ENCODE measurements at places on chromosomes 3 and 15.

DNA sequence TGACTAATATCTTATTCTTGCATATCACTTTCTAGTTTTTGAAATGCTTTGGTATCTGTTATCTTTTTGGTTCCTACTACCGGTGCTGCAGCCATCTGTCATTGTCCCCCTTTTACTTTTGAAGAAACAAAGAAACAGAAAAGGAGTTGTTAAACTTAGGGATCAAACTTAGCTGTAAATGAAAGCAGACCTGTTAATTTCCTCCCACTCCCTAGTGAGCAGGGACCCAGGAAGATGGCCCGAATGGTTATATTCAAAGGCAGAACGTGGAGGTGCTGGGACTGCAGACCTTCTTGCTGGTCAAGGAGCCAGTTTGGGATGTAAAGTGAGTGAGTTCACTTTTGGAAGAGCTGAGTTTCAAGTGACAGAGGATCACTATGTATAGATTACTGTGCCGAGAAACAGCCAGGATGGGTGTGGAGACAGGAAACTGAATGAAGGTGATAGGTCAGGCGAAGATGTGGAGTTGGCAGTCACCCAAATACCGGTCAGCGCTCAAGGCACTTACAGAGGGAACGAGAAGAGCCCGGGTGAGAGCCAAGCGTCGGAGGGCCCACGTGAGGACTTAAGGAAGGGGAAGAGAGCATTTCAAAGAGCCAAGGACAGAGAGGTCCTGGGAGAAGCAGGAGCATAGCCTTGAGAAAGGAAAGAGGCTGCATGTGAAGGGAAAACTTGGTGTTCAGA is 20.1 kb downstream of the KBTBD8 start:
- DNase-seq = no peak

- DNase-seq = no peak
These were observed 121.1 kb downstream of the SEC22A start for GRCh38 chr3:123322866-123323265.

GRCh38 chr3:31522152-31522551 is 10.6 kb upstream of the STT3B start:
- no peak for DNase-seq

GRCh38 chr3:46926871-46927717 is 49.5 kb downstream of the CCDC12 start:
- DNase-seq = no peak

DNA sequence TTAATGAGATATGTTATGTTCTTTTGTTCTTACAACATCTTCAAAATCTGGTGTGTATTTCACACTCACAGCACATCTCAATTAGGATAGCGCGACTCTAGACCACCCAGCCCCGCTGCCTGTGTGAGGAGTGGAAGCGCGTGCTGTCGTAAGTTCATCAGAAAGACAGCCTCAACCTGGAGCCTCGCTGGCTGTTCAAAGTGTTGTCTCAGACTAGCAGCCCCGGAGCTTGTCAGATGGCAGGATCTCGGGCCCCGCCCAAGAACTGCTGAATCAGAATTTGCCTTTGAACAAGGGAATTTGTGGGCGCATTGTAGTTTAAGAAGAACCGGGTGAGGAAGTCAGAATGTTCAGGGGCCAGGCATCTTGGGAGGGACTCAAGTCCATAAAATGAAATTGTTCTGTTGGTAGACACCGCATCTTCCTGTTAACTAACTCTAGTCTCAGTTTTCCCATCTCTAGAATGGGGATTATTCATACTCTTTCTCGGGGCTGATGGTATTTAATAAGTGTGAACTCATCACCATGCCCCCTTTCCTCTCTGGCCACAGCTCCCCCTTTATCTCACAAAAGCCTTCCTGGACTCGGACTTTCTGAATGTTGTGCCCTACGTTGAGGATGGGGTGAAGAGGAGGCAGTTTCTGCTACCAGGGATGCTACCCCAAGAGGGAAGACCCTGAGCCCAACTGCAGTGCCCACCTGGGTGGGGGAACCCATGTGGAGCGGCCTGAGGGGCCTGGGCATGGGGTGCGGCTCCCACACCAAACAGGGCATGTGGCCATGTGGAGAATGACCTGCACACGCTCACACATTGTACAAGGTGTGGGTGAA is 40.4 kb downstream of the BHLHE40 start:
- peak; percentile 60 for DNase-seq

DNA sequence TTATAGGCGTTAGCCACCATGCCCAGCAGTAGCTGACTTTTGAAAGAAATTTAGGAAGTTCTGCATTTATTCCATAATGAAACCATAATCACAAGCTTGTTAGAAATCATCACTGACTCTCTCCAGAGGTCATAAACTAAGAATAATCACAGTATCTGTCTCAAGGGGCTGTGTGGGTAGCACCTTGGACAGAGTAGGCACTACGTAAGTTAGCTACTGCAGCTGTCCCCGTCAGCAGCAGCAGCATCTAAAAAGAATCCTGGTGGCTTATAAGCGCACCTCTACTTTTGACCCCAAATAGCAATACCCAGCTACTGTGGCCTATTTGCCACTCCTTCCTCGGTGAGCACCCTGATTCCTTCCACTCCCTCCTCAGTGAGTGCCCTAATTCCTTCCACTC is 57.8 kb upstream of the RPL35A start:
- no peak for DNase-seq

- DNase-seq = no peak
These were observed 65.9 kb upstream of the IGSF10 start for GRCh38 chr3:151526757-151527156.

- DNase-seq = no peak
These were observed 27.7 kb downstream of the CCDC54 start for GRCh38 chr3:107404727-107405469.

GRCh38 chr3:140375002-140375401 is 302.9 kb upstream of the TRIM42 start:
- DNase-seq = no peak

GRCh38 chr3:73215281-73215680 is 153.8 kb downstream of the EBLN2 start:
- no peak for DNase-seq

DNA sequence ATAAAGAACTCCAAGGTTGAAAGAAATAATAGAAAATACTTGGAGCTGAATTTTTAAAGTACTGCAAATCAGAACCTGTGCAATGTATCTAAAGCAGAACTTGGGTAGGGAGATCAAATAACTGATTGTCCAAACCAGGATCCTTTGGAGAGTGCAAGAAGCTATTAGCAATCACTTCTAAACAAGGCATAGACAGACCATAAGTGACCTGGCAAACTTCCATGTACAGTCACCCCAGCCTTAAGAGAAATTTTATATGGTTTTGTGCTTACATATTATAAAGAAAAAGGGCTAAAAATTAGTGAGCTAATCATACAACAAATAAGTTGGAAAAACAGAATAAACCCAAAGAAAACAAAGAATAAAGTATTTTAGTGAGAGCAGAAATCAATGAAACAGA is 35.2 kb downstream of the ETV5 start:
- DNase-seq = no peak

DNA sequence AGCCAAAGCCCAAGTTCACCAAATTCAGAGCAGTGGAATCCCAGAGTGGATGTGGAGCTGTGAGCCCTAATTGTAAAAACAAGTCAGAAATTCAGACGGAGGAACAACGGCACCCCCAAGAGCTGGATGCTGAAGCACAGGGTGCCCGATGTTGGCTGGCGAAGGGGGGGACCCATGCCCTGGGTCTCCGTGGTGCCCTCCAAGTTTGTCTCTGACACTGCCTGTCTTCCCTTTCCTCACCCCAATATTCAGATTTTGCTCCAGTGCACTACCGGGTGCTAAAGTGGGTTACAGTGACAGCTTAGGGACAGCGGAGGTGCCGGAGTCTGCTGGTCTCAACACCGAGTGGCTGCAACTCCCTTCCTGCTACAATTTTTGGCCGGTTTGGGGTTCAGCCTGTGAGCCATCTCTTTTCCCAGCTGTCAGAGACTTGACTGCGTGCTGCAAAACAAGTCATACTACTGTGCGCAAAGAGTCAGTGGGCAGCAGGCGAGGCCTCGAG is 6.6 kb downstream of the GRIP2 start:
- no peak for DNase-seq

DNA sequence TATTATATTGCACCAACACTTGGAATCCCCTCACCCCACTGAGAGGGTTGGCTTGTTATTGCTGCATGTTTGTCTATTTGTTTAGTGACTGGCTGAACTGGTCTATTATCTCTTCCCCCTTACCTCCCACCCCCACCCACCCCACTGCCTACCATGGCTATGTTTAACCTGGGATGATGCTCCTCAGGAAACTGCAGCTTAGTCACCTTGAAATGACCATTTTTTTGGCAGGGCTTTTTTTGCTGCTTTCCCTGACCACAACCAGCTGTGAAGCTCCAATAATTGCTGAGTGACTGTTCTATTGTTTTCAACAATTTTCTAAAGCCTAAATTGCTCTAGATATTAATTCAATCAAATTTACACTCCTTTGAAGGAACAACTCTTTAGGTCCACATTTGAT is 137.9 kb upstream of the CADM2 start:
- no peak for DNase-seq

DNA sequence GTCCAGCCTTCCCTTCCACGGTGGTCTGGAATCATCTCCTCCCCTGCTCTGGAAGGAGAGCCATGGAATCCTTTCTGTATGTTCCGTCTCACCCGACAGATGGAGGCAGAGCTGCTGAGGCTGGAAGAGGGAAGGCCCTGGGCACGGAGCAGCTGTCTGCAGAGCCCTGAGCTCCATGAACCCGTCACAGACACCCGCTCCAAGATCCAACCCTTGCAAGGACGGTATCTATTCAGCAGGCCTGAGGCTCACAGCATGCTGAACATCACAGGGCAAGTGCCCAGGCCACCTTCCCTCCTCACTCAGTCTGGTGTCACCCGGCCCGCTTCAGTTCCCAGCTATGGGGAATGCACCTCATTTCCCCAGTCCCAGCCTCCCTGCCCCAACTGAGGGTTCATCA is 103.9 kb downstream of the LRIG1 start:
- no peak for DNase-seq

DNA sequence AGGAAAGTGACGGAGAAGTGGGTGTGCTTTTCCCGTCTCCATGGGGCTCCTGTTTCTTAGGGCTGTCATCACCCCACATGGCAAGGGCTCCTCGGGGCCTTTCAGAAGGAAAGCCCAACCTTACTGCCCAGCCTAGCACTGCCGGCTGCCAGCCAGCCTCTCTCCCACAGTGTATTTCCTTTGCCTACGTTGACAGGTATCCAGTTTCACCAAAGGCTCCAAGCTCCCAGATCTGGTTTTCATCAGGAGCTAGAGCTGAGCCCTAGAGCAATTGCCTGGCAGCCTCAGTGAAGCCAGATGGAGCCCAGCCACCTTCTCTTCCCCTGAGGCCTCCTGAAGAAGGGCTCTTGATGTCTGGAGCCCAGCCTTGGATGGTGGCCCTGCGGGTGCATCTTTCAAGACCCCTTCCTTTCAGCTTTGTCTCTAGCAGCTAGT is 20.2 kb downstream of the CRABP1 start:
- DNase-seq = no peak

DNA sequence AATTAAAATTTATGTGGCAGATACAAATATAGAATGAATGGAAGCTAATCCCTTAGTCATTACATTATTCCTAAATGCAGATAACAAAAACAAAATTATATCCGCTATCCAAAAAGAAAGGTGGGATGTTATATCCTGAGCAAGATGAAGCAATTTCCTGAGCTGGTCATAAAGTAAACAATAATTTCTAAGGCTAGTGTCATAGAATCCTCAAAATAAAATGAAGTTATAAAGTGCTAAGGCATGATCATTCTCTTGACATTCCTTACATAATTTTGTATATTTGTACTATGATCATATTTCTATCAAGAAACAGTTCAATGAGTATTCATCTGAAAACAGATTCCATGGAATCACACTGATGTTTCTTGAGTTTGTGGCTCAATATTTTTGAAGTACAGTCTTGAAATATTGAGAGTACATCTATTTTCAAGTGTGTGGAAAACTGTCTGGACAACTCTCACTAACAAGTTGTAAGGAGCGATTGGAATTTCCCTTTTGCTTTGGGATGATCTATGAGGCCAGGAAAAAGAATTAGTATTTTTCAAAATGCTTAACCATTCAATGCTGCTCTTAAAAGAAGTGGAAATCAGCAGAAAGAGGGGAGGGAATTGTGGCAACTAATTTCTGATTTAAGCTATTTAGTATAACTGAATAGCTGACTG is 92.4 kb downstream of the ABI3BP start:
- DNase-seq = no peak

GRCh38 chr15:83380682-83381081 is 66.5 kb upstream of the SH3GL3 start:
- no peak for DNase-seq

- no peak for DNase-seq
These were observed 236.6 kb upstream of the PROK2 start for GRCh38 chr3:72021531-72021930.

DNA sequence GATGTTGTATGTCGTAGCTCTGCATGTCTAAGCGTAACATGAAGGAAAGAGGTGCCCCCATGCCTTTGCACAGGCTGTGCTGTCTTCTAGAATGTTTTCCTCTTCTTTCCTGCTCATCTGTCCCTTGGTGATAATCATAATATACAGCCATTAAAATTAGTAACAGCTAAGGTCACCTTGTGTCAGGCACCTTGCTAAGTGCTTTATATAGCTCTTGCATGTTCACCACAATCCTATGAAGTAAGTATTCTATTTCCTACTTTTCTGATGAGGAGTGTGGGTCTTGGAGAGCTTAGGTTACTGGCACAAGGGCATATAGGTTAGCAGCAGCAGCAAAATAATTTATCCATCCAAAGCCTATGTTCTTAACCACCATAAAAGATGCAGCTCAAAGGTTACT is 754.4 kb downstream of the NTRK3 start:
- DNase-seq = no peak

DNA sequence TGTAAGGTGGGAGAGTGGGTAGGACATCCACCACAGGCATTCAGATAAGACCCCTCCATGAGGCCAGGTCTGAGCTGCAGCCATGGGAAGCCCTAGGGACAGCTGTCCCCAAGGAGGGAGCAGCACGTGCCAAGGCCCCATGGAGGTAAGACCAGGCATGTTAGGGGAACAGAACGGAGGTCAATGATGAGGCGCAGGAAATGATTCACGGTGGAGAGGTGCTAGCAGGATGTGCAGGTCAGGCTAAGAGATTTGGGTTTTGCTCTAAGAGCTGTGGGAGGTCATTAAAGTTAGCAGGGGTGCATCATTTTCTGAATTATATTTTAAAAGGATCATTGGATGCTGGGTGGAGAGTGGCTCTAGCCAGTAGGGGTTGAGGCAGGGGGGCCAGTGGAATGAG is 66.4 kb upstream of the SNRPA1 start:
- no peak for DNase-seq

GRCh38 chr3:108100906-108101660 is 10.3 kb upstream of the CD47 start:
- no peak for DNase-seq
